Activated CD4-positive, alpha-beta T cell treated with anti-CD3 and anti-CD28 coated beads, Interleukin-2, amount 10 ng/mL, durations not matched to agents 7 days and 5 days (primary cell): ENCODE measurements at places on chromosomes 1 and 21. TPM values are rescaled to one million over a fixed set of nuclear protein-coding genes. Genes with fewer than 3 reads are reported as not detected.

Gene MAB21L3
- total RNA-seq = not detected

DNA sequence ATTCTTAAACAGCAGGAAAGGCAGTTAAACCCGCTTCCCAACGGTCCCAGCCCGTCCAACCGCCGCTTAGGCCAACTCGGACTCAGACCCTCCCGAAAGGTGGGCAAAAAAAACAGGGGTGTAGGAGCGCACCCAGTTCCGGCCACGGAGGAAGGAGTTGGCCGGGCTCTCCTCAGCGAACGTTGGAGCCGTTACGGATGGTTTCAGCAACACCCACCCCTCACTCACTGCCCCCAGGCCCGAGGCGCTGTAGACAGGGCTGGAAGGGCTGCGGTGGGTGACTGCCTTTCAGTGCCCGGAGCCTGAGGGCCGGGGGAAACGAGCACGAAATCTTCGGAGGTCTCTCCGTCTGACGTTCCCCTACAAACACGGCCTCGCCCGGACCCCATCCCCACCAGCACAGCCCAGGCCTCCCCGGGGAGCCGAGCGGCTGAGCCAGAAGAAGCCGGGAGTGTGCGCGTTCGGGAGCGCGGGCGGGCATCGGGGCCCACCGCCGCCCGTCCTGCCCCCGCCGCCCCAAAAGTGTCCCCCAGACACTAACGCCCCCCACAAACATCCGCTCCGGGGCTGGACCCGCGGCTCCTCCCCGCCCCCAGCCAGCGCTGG lies 1.3 kb downstream of the KDM5B start:
- H3K27ac ChIP-seq = peak overlapping the region; percentile 87
- H3K4me1 ChIP-seq = peaks cover 64% of the 10 kb centered on the region
- peaks cover 6% of the 10 kb centered on the region for H3K36me3 ChIP-seq
- peaks cover 13% of the 10 kb centered on the region for H3K27me3 ChIP-seq

- peaks cover 2% of the 10 kb centered on the region for H3K36me3 ChIP-seq
- no peak for DNase-seq
- H3K27me3 ChIP-seq = no peaks in the 10 kb centered on the region
- no peak overlapping the region for H3K4me3 ChIP-seq
Measured at GRCh38 chr1:3534803-3535637, 76.3 kb downstream of the MEGF6 start.

- DNase-seq = no peak
- H3K4me3 ChIP-seq = no peak overlapping the region
- H3K4me1 ChIP-seq = peaks cover 42% of the 10 kb centered on the region
Measured at GRCh38 chr1:77781683-77782082, 2.2 kb downstream of the MIGA1 start.

Gene TRIM58
- total RNA-seq = 0.79 TPM

Gene PIGK
- 24.3 TPM for total RNA-seq

Gene AADACL3
- total RNA-seq = not detected

Gene PDZK1
- 0.42 TPM for total RNA-seq

Gene EYA3
- 27.8 TPM for total RNA-seq

- peak overlapping the region; percentile 64 for H3K27ac ChIP-seq
- H3K27me3 ChIP-seq = no peaks in the 10 kb centered on the region
- peak; percentile 27 for DNase-seq
- peaks cover 29% of the 10 kb centered on the region for H3K4me1 ChIP-seq
Measured at GRCh38 chr1:2496087-2496622, 20.1 kb downstream of the PLCH2 start.
